ENCODE measurements at places on chromosomes 13 and 19.

GRCh38 chr13:102395939-102396338 is 5.9 kb downstream of the FGF14 start:
- DNase-seq: no peak

GRCh38 chr13:43036351-43037250 is 13.2 kb downstream of the DNAJC15 start:
- no peak for DNase-seq

DNA sequence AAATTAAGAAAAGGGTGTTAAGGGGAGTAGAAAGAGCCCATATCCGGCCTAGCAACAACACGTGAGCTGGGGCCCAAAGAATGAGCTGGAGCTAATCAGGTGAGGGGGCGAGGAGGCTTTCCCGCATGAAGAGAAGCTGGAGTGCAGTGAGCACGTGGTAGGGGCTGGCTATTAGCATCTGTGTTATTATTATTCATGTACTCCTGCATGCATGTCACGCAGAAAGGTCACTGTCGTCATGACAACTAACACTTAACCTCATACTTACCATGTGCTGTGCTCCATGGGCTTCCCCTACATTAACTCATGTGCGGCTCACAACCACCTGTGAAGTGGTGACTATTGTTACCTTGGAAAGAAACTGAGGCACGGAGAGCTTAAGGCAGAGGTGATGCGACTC is 227.6 kb upstream of the UBL3 start:
- no peak for DNase-seq

DNA sequence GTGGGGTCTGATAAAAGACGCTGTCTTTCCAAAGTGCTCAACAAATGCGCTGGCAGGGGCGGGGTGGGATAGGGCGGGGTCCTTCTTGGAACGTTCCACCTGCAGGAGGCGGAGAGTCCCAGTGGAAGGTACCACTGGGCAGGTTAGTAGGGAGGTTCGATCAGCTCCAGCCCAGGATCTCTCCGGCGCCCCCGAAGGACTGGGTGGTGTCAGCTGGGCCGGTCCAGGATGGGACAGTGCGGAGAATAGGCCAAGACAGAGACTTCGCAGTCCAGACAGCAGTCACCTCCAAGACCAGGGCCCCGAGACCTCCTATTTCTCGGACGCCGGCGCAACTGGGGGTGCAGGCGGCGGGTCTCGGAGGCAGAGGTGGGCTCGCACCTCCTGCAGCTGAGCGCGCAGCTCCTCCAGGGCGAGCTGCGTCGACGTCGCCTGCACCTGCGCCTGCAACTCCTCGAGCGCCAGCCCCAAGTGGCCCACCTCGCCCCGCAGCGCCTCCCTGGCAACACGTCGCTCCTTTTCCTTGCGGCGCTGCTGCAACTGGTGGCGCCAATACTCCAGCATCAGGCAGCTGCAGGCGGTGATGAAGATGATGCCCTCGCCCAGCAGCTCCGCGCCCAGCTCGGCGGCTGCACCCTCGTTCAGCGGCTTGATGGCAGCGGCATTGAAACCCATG is 21.6 kb downstream of the VASP start:
- no peak for DNase-seq

Measured in right hindlimb (tissue), 1 donor.